Activated B cell treated with CpG ODN at 0.5 μM for 24 hours (primary cell): ENCODE measurements at places on chromosomes 11 and 22. TPM values are rescaled to one million over a fixed set of nuclear protein-coding genes. Genes with fewer than 3 reads are reported as not detected.

The C11orf58 gene
- 112 and 130 TPM in 2 replicates for total RNA-seq

The UCP3 gene
- total RNA-seq = 4.4 and 5.7 TPM in 2 replicates

The BATF2 gene
- total RNA-seq = 0.07 and 0.24 TPM in 2 replicates

The OR5B21 gene
- total RNA-seq = 0.60 and 0.71 TPM in 2 replicates

The MMP12 gene
- not detected in 2 replicates for total RNA-seq

The MAPK8IP1 gene
- total RNA-seq = 1.9 and 3.4 TPM in 2 replicates

The DTX4 gene
- 24.2 TPM in 2 replicates for total RNA-seq

The OR51B2 gene
- total RNA-seq = not detected in 2 replicates

The SOX10 gene
- total RNA-seq = not detected in 2 replicates

The PRMT3 gene
- total RNA-seq = 21.7 and 24.9 TPM in 2 replicates

The RASD2 gene
- total RNA-seq = not detected in 2 replicates

GRCh38 chr11:117891362-117891761, 14.9 kb upstream of the FXYD6 start:
- peaks cover 36% of the 10 kb centered on the region for H3K27me3 ChIP-seq
- peaks cover 6% of the 10 kb centered on the region for H3K4me1 ChIP-seq
- H3K27ac ChIP-seq = no peak overlapping the region
- DNase-seq = no peak
- no peak overlapping the region for H3K4me3 ChIP-seq

- no peaks in the 10 kb centered on the region for H3K4me1 ChIP-seq
- no peaks in the 10 kb centered on the region for H3K36me3 ChIP-seq
- peaks cover 4% of the 10 kb centered on the region for H3K27me3 ChIP-seq
- H3K27ac ChIP-seq = no peak overlapping the region
- no peak overlapping the region for H3K4me3 ChIP-seq
- DNase-seq = no peak
Measured at GRCh38 chr11:93034723-93035039, 65.2 kb downstream of the MTNR1B start.

GRCh38 chr11:32487270-32487669, 51.9 kb upstream of the WT1 start:
- no peak overlapping the region for H3K4me3 ChIP-seq
- H3K27ac ChIP-seq = no peak overlapping the region
- H3K27me3 ChIP-seq = no peaks in the 10 kb centered on the region
- DNase-seq = no peak
- H3K4me1 ChIP-seq = no peaks in the 10 kb centered on the region

GRCh38 chr11:96324912-96325311, 18.1 kb downstream of the MAML2 start:
- H3K27ac ChIP-seq = no peak overlapping the region
- peaks cover 24% of the 10 kb centered on the region for H3K36me3 ChIP-seq
- peaks cover 25% of the 10 kb centered on the region for H3K4me1 ChIP-seq
- H3K4me3 ChIP-seq = no peak overlapping the region
- H3K27me3 ChIP-seq = no peaks in the 10 kb centered on the region

GRCh38 chr11:71155846-71156245, 96.5 kb downstream of the SHANK2 start:
- H3K27ac ChIP-seq = no peak overlapping the region
- H3K4me1 ChIP-seq = no peaks in the 10 kb centered on the region
- H3K27me3 ChIP-seq = peaks cover 20% of the 10 kb centered on the region
- H3K36me3 ChIP-seq = no peaks in the 10 kb centered on the region

GRCh38 chr22:24185001-24185500, 3.8 kb downstream of the SUSD2 start:
- H3K36me3 ChIP-seq = no peaks in the 10 kb centered on the region
- H3K4me1 ChIP-seq = peaks cover 10% of the 10 kb centered on the region
- DNase-seq = peak; percentile 12
- peaks cover 3% of the 10 kb centered on the region for H3K27me3 ChIP-seq

GRCh38 chr11:132464939-132465338, 1067.4 kb downstream of the OPCML start:
- H3K27ac ChIP-seq = no peak overlapping the region
- H3K4me3 ChIP-seq = no peak overlapping the region
- no peaks in the 10 kb centered on the region for H3K36me3 ChIP-seq
- no peaks in the 10 kb centered on the region for H3K27me3 ChIP-seq
- no peaks in the 10 kb centered on the region for H3K4me1 ChIP-seq
- DNase-seq = no peak

GRCh38 chr22:31611061-31611760, 50.8 kb downstream of the PISD start:
- peaks cover 23% of the 10 kb centered on the region for H3K4me1 ChIP-seq
- no peak for DNase-seq

DNA sequence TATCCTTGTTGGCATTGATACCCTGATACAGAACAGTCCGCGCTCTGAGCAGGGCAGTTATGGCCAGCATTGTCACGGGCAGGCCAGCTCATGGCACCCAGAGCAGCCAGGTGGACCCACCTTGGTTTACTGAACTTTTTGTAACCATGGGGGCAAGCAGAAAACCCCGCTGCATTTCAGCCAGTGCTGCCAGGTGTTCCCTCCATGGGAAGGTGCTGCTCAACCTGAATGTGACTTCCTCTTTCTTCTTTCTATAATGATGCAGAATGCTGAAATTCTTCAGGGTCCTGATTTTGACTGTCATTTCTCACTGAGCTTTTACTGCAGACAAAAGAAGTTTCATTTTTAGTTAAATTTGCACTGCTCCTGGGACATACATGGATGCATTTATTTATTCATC, 35.6 kb upstream of the CABP7 start:
- no peaks in the 10 kb centered on the region for H3K4me1 ChIP-seq
- DNase-seq = no peak
- H3K27me3 ChIP-seq = no peaks in the 10 kb centered on the region

GRCh38 chr11:17630936-17631335, 83.9 kb downstream of the OTOG start:
- peaks cover 23% of the 10 kb centered on the region for H3K27me3 ChIP-seq
- H3K27ac ChIP-seq = no peak overlapping the region
- DNase-seq = no peak
- no peak overlapping the region for H3K4me3 ChIP-seq
- no peaks in the 10 kb centered on the region for H3K36me3 ChIP-seq

DNA sequence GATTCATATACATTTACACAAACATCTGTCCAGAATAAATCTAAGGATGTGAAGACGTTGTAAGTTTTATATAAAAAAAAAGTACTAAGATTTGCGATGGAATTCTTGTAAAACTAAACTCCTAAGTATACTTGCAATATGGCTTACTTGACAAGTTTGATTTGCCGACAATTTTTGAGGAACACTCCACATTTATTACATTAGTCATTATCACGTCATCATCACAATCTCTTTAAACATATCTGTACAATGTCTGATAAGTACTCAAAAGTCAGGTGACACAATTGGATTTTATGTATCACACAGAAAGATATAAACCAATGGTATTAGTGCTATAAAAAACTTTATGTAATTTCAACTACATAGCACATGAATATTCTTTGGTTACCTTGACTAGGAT, 30.4 kb downstream of the IMMP1L start:
- no peak for DNase-seq
- H3K36me3 ChIP-seq = peaks cover 3% of the 10 kb centered on the region
- no peaks in the 10 kb centered on the region for H3K4me1 ChIP-seq

GRCh38 chr11:108616549-108616948, 23.0 kb upstream of the EXPH5 start:
- H3K4me3 ChIP-seq = no peak overlapping the region
- no peak overlapping the region for H3K27ac ChIP-seq
- H3K27me3 ChIP-seq = peaks cover 20% of the 10 kb centered on the region
- DNase-seq = no peak
- no peaks in the 10 kb centered on the region for H3K4me1 ChIP-seq

- no peak for DNase-seq
- no peaks in the 10 kb centered on the region for H3K4me1 ChIP-seq
- H3K4me3 ChIP-seq = no peak overlapping the region
Measured at GRCh38 chr11:898143-898511, 12.5 kb downstream of the CHID1 start.

DNA sequence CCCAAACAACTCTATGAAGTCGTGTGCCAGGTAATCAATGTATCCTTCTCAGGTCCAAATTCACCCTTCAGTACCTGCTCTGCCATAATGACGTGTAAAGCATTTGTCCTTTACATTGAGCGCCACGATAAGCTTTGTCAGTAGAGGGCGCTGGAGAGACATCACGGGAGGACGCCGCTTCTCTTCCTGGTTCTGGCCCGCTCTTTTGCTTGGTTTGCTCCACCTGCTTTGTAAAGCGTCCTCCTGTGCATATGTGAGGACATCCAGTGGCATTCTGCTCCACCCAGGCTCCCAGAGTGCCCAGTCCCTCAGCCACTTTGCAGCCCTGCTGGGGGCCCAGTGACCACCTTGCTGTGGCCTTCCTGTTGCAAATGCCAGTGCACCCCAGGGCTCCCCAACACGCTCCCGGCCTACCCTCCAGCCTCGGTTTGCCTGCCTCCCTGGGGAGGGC, 61.1 kb downstream of the WT1 start:
- no peak overlapping the region for H3K27ac ChIP-seq
- H3K36me3 ChIP-seq = no peaks in the 10 kb centered on the region
- no peak for DNase-seq
- no peak overlapping the region for H3K4me3 ChIP-seq

GRCh38 chr11:46667043-46667481, 33.4 kb downstream of the ARHGAP1 start:
- H3K36me3 ChIP-seq = peaks cover 86% of the 10 kb centered on the region
- peaks cover 2% of the 10 kb centered on the region for H3K4me1 ChIP-seq
- no peak overlapping the region for H3K27ac ChIP-seq

DNA sequence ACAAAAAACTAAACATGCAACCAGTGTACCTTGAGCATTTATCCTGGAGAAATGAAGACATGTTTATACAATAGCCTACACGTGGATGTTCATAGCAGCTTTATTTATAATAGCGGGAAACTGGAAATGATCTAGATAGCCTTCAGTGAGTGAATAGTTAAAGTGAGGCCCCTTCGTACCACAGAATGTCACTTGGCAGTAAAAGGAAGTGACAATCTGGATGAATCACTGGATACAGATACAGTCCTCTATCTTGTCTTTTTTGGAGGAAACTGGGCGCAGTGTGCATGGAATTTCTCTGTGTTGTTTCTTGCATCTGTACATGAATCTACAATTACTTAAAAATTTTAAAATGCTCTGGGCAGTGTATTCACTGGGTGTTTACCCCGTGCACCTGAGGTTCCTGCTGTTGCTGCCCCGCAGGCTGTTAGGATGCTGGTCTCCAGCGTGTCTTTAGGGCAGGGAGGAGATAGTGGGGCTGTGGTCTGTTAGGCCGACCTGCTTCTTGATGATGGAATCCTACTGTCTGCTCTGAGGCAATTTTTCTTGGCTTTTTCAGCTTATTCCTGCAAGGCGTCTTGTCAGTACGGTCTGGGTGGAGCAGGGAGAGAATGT, 23.2 kb downstream of the DERL3 start:
- no peaks in the 10 kb centered on the region for H3K27me3 ChIP-seq
- peaks cover 50% of the 10 kb centered on the region for H3K4me1 ChIP-seq
- DNase-seq = no peak
- peaks cover 89% of the 10 kb centered on the region for H3K36me3 ChIP-seq
- H3K27ac ChIP-seq = no peak overlapping the region
- no peak overlapping the region for H3K4me3 ChIP-seq
